Activated CD4-positive, alpha-beta memory T cell treated with anti-CD3 and anti-CD28 coated beads, Interleukin-2, amount 10 ng/mL, durations not matched to agents 7 days and 5 days (primary cell): ENCODE measurements at places on chromosomes 16 and 17. TPM values are rescaled to one million over a fixed set of nuclear protein-coding genes. Genes with fewer than 3 reads are reported as not detected.

The ZNF469 gene
- 0.28 TPM for total RNA-seq

The FOXC2 gene
- total RNA-seq: not detected

The ASPHD1 gene
- 0.15 TPM for total RNA-seq

The TRAF7 gene
- 60.3 TPM for total RNA-seq

The RNU2-1 gene
- total RNA-seq: 6,842 TPM

The ZPBP2 gene
- total RNA-seq: not detected

- no peak for DNase-seq
- H3K4me3 ChIP-seq: no peak overlapping the region
These were observed 48.8 kb upstream of the CACNG5 start for GRCh38 chr17:66786107-66786506.

DNA sequence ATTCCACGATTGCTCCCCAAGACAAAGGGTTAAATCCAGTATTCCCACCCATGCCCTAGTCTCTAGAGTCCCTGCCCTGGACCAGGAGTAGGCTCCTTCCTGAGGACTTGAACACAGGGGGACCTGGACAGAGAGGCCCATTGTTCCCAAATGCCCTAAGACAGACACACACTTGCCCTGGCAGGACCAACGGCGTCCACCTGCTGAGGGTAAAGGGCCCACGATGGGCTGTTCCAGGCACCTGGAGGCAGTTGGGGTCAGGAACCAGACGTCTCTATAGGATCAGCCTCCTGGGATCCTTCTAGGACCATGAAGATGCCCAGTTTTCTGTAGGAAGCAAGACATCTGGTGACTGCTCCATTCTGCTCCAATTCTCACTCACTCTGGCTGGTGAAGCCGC lies 39.3 kb downstream of the TNFRSF13B start:
- H3K4me3 ChIP-seq: no peak overlapping the region
- DNase-seq: no peak
- H3K36me3 ChIP-seq: no peaks in the 10 kb centered on the region
- H3K27ac ChIP-seq: no peak overlapping the region

- peaks cover 40% of the 10 kb centered on the region for H3K36me3 ChIP-seq
- H3K4me3 ChIP-seq: no peak overlapping the region
- peak; percentile 65 for DNase-seq
These were observed 19.6 kb upstream of the KANSL1 start for GRCh38 chr17:46212634-46213435.

DNA sequence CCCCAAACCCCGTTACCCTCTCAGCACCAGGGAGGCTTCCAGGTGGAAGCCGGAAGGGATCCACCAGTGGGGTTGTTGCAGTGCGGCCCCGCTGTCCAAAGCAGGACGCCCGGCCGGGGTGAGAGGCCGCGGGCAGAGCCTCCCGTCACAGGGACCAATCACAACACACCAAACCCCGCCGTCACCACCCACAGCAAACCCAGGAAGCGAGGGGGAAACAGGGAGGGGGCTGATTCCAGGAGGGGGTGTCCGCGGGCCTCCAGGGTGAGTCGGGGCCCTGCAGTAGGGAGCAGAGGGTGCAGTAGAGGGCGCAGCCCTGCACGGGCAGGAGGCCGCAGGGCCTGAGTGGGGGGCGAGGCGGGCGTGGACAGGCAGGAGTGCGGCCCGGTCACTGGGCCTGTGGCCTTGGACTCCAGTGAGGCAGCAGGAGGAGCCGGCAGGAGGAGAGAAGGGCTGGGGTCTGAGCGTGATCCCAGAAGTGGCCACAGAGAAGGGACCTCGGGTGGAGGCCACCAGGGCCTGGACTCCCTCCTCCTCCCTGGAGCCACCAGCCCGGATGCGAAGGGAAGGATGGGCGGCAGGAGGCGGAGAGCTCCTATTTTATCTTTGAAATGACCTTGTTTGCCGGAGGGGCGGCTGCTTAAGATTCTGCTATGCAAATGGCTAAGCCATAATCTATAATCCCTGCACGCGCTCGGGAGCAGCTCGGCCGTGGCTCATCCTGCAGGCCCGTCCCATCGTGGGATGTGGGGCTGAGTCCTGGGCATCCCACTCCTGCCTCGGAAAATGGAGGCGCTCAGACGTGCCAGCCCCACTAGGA lies 41.5 kb downstream of the ZFPM1 start:
- H3K27me3 ChIP-seq: no peaks in the 10 kb centered on the region
- no peaks in the 10 kb centered on the region for H3K36me3 ChIP-seq
- no peak overlapping the region for H3K27ac ChIP-seq
- no peak overlapping the region for H3K4me3 ChIP-seq
- no peaks in the 10 kb centered on the region for H3K4me1 ChIP-seq

- H3K27ac ChIP-seq: peak within 1 kb of the TSS; percentile 96
- peak; percentile 96 for DNase-seq
- peaks cover 75% of the 10 kb centered on the region for H3K36me3 ChIP-seq
- H3K4me1 ChIP-seq: peaks cover 60% of the 10 kb centered on the region
These were observed at the start of gene SLFN5 for GRCh38 chr17:35242805-35243560. Gene SLFN5, plus strand, starts transcription at chr17:35243072. Its CDS starts 15,619 bp downstream, at chr17:35258691.

GRCh38 chr17:48037838-48038323 lies 284 bp upstream of the COPZ2 start:
- peaks cover 12% of the 10 kb centered on the region for H3K4me1 ChIP-seq
- DNase-seq: peak; percentile 32
- peaks cover 33% of the 10 kb centered on the region for H3K27me3 ChIP-seq
- peak overlapping the region; percentile 30 for H3K27ac ChIP-seq
- H3K36me3 ChIP-seq: no peaks in the 10 kb centered on the region

GRCh38 chr16:84266451-84266850 lies 26.6 kb upstream of the KCNG4 start:
- no peaks in the 10 kb centered on the region for H3K4me1 ChIP-seq
- no peaks in the 10 kb centered on the region for H3K36me3 ChIP-seq
- no peak overlapping the region for H3K4me3 ChIP-seq
- no peak overlapping the region for H3K27ac ChIP-seq

- peaks cover 2% of the 10 kb centered on the region for H3K36me3 ChIP-seq
- peaks cover 73% of the 10 kb centered on the region for H3K27me3 ChIP-seq
- H3K4me1 ChIP-seq: peaks cover 40% of the 10 kb centered on the region
- H3K27ac ChIP-seq: no peak overlapping the region
These were observed 12.6 kb upstream of the OR1F1 start for GRCh38 chr16:3175157-3176093.

- H3K36me3 ChIP-seq: no peaks in the 10 kb centered on the region
- H3K27me3 ChIP-seq: no peaks in the 10 kb centered on the region
- DNase-seq: no peak
- H3K27ac ChIP-seq: no peak overlapping the region
- H3K4me1 ChIP-seq: no peaks in the 10 kb centered on the region
These were observed 5.2 kb upstream of the CDC42EP4 start for GRCh38 chr17:73316919-73317505.

GRCh38 chr16:74226338-74226954 lies 70.2 kb upstream of the PSMD7 start:
- no peaks in the 10 kb centered on the region for H3K36me3 ChIP-seq
- no peak for DNase-seq
- peaks cover 12% of the 10 kb centered on the region for H3K27me3 ChIP-seq

DNA sequence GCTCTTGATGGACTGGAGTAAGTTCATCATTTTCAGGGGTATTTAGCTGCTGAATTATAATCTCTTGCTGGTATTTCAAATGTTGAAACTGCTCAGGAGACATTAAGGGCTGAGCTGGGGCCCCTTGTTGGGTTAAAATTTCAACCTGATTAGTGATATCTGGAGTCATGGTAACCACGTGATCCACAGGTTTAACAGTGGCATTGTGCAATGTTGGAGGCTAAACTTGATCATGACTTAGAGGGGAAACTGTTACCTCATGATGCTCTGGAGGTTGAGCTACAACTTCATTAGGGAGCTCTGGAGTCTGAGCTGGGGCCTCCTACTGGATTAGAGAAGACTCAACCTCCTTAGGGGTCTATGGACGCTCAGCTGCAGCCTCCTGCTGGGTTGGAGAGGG lies 17.2 kb upstream of the MPP2 start:
- no peak overlapping the region for H3K4me3 ChIP-seq
- H3K4me1 ChIP-seq: peaks cover 33% of the 10 kb centered on the region
- no peak for DNase-seq
- no peaks in the 10 kb centered on the region for H3K36me3 ChIP-seq
- no peaks in the 10 kb centered on the region for H3K27me3 ChIP-seq
